G401 (cell line): ENCODE measurements at places on chromosomes 13 and 19. TPM values are rescaled to one million over a fixed set of nuclear protein-coding genes. Genes with fewer than 3 reads are reported as not detected.

Gene CERS1
- total RNA-seq = 10.5 and 13.1 TPM in 2 replicates

DNA sequence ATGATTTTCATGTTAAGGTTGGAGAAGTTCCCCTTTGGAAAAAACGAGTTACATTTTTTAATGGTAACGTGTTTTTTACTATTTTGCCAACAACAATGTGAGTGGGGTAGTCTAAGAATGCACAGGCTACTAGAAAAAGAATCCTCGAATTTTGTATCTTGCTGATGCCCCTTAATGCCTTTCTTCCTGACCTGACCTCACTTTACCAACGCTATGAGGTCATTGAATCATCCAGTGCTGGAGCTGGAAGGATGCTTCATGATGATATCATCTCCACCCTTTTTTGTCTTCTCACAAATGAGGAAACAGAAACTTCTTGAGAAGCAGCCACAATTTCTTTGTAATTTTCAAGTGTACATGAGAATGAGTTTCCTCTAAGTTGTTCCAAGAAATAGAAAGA is 8.2 kb upstream of the UBL3 start:
- DNase-seq = no peak

- no peak for DNase-seq
Observed at GRCh38 chr13:100140441-100140840, 51.5 kb downstream of the PCCA start.

DNA sequence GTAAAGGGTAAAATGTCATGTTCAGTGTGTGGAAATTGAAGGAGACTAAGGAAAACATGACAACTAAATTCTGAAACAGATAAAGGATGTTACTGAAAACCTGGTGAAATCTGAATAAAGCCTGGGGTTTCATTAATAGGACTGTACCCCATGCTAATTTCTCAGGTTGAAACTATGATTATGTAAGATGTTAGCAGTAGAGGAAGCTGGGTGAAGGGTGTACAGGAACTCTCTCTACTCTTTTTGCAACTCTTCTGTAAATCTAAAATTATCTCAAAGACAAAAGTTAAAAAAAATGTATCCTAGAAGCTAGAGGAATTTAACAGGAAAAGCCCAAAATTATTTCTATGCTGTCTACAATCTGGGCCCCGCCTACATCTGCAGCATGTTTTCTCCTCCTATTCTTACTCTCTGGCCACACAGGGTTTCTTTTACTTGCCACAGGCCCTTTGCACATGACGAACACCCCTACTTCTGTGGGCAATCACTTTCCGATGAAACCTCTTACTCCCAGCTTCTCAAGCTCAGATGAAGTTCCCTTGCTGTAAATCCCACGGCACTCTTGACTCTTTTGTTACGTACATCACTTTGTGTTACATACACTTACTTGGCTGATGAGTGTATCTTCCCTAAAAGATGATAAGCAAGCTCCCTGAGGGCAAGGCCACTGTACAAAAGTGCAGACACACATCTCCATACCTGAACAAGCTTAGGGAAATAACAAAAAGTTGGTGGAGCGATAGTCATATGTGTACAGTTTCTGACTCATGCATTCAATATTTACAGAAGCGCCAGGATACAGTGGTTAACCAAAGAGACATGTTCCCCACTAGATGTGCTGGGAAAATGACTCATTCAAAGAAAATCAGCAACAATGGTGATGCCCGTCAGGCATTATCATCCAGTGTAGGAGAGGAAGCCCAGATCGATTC is 32.6 kb downstream of the RUBCNL start:
- no peak for DNase-seq

Gene FCGBP
- 0.55 and 0.61 TPM in 2 replicates for total RNA-seq

Gene PRSS57
- not detected in 2 replicates for total RNA-seq

DNA sequence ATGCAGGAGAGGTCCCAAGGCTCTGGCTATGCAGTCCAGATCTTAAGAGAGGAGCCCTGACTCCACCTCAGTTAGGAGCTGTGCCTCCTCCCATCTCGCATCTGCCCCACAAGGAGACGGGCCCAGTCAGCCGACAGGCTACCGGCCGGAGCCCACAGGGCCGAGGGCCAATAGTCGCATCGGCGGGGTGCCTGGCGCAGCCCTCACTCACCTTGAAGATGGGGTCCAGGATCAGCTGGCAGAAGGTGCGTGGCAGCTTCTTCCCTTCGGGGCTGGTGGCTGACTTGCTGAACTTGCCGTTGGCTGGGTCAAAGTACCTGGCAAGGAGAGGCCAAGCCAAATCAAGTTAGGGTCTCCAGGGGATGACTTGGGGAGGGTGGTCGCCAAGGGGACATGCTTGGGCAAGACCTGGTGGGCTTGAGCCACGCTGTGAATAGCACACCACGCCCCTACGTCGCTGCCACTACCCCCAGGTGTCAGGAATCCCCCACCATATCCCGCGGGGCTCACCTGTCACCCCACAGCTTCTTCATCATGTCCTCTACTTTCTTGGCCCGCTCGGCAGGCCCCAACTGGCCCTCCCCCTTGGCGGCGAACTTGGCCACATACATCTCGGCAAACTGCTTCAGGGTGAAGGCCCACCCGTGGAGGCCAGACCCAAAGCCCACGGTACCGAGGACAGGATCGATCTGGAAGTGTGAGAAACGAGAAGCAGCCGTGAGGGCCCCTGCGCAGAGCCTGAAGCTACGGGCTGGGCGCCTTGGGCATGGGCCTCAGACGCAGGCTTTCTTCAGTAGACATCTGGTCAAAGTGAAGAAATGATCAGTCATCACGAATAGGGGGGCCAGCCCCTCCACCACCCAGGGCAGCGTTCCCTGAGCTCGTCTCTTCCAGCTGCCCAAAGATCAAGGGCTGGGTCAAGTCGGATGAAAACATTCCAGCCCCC is 3.3 kb downstream of the EEF2 start:
- DNase-seq = no peak

DNA sequence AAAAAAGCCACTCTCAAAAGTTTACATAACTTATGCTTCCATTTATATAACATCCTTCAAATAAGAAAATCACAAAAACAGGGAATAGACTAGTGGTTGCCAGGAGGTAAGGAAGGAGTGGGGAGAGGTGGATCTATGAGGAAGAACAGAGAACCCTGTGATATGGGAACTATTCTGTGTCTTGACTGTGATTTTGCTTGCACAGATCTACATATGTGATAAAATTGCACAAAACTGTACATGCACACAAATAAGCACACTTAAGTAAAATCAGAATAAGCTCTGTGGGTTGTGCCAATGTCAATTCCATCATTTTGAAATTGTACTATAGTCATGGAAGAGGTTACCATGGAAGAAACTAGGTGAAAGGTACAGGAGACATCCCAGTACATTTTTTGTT is 121.6 kb upstream of the SGCG start:
- no peak for DNase-seq

Gene CAB39L
- total RNA-seq = 22.2 and 42.4 TPM in 2 replicates

- DNase-seq = no peak
Observed at GRCh38 chr19:51417107-51417809, at the start of gene SIGLEC10. Gene SIGLEC10, minus strand, starts transcription at chr19:51417642. Its CDS starts 61 bp downstream, at chr19:51417581.

DNA sequence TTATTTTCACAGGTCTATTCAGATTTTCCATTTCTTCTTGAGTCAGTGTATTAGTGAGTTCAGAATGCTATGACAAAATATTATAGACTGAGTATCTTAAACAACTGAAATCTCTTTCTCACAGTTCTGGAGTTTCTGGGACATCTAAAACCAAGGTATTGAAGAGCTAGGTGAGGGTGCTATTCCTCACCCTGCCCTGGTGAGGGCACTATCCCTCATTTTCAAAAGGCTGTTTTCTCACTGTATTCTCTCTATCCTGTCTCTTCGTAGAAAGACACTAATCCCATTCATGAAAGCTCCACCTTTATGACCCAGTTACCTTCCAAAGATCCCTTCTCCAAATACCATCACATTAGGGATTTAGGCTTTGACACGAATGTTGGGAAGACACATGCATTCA is 1617.1 kb downstream of the PCDH9 start:
- DNase-seq = no peak

Gene CD209
- total RNA-seq = not detected in 2 replicates

Gene CATSPERD
- not detected in 2 replicates for total RNA-seq
